ENCODE measurements at places on chromosomes 5 and 9.

GRCh38 chr9:111136180-111136579 lies 97.9 kb upstream of the LPAR1 start:
- DNase-seq, result no peak

DNA sequence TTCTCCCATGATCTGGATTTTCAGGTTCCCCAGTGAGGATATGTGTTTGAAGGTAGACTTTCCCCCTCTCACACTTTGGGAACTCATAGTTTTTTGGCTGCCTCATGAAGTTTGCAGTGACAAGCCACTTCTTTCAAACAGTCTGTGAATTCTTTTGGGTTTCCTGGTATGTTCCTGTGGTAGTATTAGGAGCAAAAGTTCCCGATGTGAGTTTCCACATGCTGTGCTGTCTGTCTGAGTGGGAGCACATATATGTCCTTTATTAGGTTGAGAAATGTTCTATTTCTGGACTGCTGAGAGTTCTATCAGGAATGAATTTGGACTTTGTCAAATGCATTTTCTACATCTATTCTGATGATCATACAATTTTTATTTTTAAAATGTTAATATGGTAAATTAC lies 273.2 kb upstream of the TARS1 start:
- DNase-seq, result peak; percentile 75

- no peak for DNase-seq
These were observed 56.8 kb upstream of the TBCA start for GRCh38 chr5:77832938-77833337.

DNA sequence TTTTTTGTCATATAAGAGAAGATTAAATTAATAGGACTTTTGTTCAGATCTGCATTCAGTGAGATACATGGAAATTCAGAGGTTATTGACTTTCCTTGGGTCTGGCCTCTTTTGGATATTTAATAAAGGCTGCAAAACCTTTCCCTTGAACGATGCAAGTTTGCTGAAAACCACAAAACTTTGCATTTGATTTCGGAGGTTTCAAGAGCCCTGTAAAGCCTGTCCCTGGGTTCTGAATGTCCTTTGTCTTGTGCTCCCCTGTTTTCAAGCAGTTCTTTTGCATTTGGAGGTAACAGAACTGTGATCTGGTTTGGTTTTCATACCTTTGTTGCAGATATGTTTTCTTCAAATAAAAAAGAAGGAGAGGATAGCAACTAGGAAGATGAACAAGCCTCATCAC lies 188.1 kb upstream of the DMRT1 start:
- no peak for DNase-seq

GRCh38 chr9:98641695-98642094 lies 67.0 kb downstream of the GABBR2 start:
- DNase-seq, result no peak

GRCh38 chr5:168951356-168951755 lies 349.6 kb downstream of the SLIT3 start:
- DNase-seq, result no peak

DNA sequence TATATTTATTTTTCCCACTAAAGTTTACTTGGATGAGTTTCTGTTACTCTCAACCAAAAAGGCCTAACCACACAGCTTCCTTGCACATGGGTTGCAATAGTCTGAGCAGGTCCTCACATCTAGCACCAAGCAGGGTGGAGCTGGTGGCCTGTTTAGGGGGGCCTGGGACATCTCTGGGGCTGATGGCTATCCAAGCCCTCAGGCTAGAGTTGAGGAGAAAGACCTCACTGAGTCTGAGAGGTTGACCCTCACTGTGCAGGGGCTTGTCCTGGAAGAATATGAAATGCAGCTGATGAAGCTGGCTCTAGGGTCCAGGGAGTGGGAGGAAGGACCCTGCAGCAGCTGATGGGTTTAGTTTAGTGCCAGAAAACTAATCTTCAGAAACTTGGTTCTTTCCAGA lies 217.1 kb upstream of the MVB12B start:
- DNase-seq, result no peak

DNA sequence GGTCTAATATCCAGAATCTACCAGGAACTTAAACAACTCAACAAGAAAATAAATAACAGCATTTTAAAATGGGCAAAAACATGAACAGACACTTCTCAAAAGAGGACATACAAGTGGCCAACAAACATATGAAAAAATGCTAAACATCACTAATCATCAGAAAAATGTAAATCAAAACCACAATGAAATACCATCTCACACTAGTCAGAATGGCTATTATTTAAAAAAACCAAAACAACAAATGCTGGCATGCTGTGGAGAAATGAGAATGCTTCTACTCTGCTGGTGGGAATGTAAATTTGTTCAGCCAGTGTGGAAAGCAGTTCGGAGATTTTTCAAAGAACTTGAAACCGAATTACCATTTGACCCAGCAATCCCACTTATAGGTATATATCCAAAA lies 63.1 kb downstream of the ADAMTS6 start:
- peak; percentile 41 for DNase-seq

GRCh38 chr9:32348106-32348695 lies 36.2 kb upstream of the ACO1 start:
- DNase-seq, result no peak

GRCh38 chr5:171961117-171961516 lies 45.3 kb downstream of the FBXW11 start:
- no peak for DNase-seq

DNA sequence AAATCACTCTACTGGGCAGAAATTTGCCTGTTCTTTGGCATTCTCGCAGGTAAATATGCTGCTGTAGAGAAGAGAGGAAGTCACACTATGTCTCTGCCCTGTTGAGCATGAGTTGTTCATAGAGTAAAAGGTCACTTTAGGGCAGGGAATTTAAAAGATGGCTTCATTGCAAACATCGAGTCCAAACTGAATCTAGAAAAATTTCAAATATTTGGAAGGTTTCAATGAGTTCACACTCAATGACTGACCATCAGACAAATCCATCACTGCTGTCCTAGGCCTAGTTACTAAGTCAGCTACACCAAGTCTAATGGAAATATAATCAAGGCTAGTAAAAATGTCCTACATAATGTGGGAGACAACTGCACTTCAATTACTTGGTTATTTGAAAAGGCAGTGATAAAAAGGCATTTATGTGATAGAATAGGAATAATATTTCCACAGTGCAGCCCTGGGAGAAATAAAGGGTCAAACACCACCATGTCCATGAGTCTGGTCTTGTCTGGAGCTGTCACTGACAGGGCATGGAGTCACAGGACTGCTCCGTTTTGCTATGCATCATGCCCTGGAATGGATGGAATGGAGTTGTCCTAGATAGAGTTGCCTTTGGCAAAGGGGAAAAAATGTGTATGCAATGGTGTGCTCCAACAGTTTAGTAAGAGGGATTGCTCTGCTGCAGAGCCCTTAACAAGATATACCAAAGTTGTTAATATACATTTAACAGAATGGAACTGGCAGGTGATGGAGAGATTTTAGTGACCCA lies 218.5 kb upstream of the DAPK1 start:
- peak; percentile 65 for DNase-seq
